ENCODE measurements at places on chromosomes 5 and 9. TPM values are rescaled to one million over a fixed set of nuclear protein-coding genes. Genes with fewer than 3 reads are reported as not detected.
A peak's percentile ranks its signal among the peaks of the same experiment; 100 is the strongest.

DNA sequence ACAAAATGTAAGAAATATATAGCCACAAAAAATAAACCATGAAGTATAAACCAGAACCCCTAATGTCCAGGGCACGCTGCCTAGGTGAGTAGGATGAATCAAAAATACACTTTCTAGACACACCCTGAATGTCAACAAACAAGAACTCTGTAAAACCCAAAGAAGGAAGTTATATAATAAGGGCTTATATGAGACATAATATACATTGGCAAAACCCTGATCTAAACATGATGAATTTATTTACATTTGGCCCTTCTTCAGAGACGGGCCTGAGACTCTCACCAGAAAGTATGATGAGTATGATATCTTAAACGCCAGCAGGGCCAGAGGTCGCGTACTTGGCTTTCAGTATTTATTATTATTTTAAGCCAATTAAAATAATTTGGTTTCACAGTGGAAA lies 125.1 kb upstream of the FST start:
- no peak for DNase-seq

The DNM1 gene
- total RNA-seq, result 16.2 TPM

GRCh38 chr9:86893811-86894490 lies 53.4 kb downstream of the GAS1 start:
- no peak for DNase-seq

The SLC24A2 gene
- total RNA-seq, result not detected

The FBXO4 gene
- 4.8 TPM for total RNA-seq

GRCh38 chr9:35728041-35728971 lies 3.7 kb downstream of the TLN1 start:
- peak; percentile 63 for DNase-seq

The SOX30 gene
- not detected for total RNA-seq

The PCDHGA10 gene
- total RNA-seq, result 6.0 TPM

The IL3 gene
- not detected for total RNA-seq

The DDX4 gene
- not detected for total RNA-seq

GRCh38 chr5:133605323-133605722 lies 7.0 kb downstream of the FSTL4 start:
- no peak for DNase-seq

The ZFP37 gene
- total RNA-seq, result 0.68 TPM

DNA sequence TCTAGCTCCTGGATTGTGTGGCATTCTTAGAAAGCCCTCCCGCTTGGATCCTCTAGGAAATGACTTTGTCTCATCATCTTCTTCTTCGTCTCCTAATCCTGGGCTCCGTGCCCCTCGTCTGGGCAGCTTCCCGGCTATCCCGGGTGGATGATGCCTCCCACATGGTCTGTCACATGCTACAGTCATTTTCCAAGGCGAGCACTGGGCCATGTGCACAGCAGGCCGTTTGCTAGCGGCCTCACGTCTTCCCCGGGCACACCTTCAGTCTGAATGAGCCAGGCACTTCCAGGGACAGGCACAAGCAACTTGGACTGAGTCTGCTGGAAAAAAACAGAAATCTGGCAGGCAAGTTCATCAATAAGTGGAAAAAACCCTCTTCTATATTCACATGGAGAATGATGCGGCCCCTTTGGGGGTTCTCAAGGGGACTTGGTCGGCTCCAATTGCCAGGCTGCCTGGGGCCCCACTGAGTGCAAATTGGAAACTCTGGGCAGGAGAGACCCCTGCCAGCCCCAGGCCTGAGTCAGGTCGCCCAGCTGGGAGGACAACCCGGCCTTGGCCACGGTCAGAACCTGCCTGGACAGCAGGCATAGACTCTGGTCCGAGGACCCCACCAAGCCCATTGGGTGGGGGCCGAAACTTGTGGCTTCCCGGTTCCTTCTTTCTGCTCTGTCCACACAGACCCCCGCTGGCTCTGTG lies 11.1 kb upstream of the WNK2 start:
- no peak for DNase-seq

DNA sequence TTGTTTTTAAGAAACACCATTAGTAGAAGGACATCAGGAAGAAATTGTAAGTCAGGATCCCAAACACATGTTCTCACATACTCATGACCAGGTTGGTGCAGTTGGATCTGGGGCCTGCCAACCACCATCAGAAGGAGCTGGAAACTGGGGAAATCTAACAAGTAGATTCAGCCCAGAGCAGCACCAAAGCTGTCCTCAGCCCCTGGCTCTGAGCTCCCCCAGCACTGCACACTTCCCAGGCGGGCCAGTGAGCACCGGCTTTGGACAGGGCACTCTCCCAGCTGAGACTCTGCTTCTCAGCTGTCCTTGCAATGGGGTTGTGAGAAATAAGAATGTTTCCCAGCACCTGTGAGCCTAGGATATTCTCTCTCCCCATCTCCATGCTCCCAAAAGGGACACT lies 162.5 kb downstream of the PAX5 start:
- DNase-seq, result no peak

DNA sequence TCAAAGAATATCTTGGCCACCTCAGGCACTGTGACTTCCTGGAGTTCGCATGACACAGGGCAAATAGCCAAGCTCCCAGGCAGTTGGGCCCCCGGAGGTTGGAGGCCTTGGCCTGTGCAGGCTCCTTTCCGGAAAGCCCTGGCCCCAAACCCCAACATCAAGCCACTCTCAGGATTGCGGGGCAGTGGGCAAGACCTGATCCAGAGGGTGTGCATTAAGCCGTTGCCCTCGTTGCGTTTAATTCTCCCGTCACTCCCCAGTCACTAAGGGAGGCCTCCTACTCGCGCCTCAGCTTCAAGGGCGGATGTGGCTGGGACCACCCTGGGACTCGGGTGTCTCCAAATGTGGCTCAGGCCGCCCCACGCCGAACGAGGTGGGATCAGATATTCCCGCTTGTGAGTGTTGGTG lies 60.1 kb downstream of the TMEM174 start:
- DNase-seq, result no peak

The DMRT3 gene
- total RNA-seq, result 0.34 TPM

The PCDHB3 gene
- total RNA-seq, result 1.9 TPM

DNA sequence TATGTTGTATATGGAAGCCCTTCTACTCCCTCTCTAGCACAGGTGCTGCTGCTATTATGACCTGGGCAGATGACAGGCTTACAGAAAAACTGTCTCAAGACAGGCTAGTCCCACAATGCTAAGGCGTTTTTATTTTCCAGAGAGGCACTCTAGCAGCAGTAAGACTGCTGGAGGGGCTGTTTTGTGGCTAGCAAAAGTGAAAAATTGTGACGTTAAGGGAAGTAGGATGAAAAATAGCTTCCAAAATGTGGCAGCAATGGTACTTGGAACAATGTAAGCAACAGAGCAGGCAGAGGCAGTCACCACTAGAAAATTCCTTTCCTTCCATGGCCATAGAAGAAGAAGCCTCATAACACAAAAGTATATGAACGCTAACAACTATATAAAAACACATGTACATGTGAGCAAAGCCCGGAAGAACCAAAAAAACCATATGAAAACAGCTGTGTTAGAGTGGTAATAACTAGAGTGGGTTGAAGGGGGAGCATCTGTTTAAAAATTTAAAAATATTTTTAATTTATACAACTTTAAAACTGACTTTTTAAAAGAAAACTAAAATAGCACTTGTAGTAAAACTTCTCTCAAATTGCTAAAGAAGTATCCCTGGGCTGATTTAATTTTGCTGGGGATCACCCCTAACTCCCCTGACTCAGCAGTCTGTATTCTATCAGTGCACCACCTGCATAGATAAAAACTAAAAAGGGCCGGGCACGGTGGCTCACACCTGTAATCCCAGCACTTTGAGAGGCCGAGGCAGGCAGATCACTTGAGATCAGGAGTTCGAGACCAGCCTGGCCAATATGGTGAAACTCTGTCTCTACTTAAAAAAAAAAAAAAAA lies 30.6 kb downstream of the CLINT1 start:
- DNase-seq, result no peak

GRCh38 chr5:138385660-138386059 lies 33.2 kb downstream of the KDM3B start:
- DNase-seq, result no peak

DNA sequence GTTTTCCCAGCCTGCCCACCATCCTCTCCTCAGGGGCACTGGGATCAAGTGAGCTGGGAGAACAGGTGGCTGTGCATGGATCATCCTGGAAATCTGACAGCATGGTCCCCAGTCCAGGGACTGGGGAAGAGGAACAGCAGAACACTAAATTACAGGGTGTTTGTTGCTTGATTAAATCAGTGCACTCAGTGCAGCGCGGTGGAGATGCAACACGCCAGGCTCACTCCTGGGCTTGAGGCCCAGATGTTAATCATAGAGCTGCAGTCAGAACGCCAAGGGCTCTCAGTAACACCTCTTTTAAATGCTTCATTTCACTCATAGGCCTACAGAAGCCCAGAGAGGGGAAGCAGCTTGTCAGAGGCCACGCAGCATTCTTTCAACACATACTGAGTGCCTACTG lies 14.2 kb upstream of the LARP1 start:
- DNase-seq, result no peak

The GPR150 gene
- total RNA-seq, result not detected

GRCh38 chr5:55159763-55160492 lies at the start of gene GPX8:
TSS of gene GPX8 (plus strand) at chr5:55160171. CDS start at chr5:55160193, 22 bp downstream.
- DNase-seq, result peak; percentile 75

DNA sequence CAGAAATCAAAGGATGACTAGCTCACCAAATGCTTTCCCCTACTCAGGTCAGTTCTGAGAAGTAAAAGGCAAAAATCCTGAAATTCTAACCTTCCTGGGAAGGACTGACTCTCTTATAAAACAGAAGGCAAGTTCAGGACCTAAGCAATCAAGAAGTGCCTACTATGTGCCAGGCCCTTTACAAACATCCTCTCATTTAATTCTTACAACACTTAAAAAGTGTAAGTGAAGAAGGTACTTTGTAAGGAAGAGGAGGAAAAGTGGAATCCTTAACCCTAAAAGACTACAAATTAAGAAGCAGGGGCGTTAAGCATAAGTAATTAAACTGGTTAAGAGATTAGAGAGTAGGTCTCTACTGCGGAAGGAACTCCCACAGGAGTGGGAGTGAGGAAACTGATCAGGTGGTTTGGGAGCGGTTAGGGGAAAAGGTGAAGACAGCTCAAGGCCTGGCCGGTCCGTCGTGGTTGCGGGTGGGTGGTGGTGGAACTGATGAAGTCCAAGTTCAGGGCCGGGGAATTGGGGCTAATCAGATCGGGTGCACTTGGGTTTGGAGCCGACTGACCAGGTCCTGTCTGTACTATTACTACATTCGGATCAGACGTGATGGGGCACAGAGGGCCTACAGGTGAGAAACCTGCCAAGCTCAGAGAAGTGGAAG lies 839 bp downstream of the MED27 start:
- no peak for DNase-seq

DNA sequence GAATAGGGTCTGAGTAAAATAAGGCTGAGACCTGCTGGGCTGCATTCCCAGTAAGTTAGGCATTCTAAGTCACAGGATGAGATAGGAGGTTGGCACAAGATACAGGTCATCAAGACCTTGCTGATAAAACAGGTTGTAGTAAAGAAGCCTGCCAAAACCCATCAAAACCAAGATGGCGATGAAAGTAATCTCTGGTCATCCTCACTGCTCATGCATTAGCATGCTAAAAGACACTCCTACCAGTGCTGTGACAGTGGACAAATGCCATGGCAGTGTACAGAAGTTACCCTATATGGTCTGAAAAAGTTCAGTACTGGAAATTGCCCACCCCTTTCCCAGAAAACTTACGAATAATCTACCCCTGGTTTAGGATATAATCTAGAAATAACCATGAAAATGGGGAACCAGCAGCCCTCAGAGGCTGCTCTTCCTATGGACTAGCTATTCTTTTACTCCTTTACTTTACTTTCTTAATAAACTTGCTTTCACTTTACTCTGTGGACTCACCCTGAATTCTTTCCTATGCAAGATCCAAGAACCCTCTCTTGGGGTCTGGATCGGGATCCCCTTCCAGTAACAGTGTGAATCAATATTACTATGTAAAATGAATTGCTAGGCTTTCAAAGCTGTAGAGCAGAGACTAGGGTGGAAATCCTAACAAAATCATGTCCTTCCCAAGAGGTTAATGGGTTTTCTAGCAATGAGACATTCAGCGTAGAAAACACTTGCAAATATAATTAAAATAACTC lies 257.8 kb downstream of the KIAA0825 start:
- DNase-seq, result no peak

The RGMB gene
- total RNA-seq, result 21.6 TPM

The REEP5 gene
- 74.6 TPM for total RNA-seq

GRCh38 chr5:167485061-167485774 lies 806.2 kb upstream of the WWC1 start:
- DNase-seq, result no peak

The CCDC183 gene
- 0.89 TPM for total RNA-seq

The MZB1 gene
- total RNA-seq, result not detected

GRCh38 chr5:79091064-79091463 lies 20.5 kb upstream of the BHMT start:
- DNase-seq, result no peak

The SLC6A7 gene
- not detected for total RNA-seq

- no peak for DNase-seq
Observed at GRCh38 chr5:151363673-151364072, 16.3 kb upstream of the SLC36A2 start.

DNA sequence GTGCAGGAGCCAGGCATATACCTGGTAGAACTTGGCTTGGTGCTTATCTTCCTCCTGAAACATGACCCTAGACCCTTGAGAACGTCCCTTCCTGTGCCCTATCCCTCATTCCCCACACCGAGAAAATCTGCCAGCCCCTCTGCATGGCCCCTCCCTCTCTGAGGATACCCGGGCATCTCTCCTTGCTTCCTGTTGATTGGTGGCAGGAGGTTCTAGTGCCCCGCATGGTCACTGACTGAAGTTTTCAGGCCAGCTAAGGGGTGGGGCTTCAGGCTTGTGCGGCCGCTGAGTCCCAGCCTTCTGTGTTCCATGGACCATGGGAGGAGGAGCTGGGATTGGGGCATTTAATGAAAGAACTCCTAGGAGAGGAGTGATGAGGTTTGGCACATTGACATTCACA lies 22.8 kb downstream of the IGIP start:
- DNase-seq, result no peak

DNA sequence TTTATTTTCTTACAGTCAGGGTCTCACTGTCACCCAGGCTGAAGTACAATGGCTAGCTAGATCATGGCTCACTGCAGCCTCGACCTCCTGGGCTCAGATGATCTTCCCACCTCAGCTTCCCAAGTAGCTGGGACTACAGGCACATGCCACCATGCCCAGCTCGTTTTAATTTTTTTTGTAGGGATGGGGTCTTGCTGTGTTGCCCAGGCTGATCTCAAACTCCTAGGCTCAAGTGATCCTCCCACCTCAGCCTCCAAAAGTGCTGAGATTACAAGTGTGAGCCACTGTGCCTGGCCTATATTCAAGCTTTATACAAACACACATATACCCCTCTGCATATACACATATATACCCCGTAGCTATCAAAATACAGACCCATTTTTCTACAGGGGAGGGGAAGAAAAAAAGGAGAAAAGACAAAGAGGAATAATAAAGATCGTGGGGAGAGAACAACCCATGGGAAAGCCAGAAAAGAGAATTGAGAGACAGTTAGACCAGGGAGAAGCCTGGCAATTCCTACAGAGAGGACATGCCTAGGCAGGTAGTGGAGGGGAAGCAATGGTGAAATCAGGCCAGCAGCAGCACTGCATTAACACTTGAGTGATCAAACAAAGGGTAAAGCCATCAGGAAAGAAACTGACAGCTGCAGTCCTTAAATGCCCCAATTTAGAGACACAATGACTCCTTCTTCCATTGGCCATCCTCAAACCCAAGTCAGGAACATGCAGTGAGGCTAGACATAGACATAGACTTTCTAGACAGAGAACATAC lies 102.7 kb downstream of the EFNA5 start:
- DNase-seq, result no peak

Data from kidney epithelial cell (primary cell).